Cortex of kidney (tissue), 1 donor: ENCODE measurements at places on chromosomes 7 and 10.

GRCh38 chr7:6158424-6159096, 113.9 kb downstream of the CYTH3 start:
- DNase-seq, result no peak

DNA sequence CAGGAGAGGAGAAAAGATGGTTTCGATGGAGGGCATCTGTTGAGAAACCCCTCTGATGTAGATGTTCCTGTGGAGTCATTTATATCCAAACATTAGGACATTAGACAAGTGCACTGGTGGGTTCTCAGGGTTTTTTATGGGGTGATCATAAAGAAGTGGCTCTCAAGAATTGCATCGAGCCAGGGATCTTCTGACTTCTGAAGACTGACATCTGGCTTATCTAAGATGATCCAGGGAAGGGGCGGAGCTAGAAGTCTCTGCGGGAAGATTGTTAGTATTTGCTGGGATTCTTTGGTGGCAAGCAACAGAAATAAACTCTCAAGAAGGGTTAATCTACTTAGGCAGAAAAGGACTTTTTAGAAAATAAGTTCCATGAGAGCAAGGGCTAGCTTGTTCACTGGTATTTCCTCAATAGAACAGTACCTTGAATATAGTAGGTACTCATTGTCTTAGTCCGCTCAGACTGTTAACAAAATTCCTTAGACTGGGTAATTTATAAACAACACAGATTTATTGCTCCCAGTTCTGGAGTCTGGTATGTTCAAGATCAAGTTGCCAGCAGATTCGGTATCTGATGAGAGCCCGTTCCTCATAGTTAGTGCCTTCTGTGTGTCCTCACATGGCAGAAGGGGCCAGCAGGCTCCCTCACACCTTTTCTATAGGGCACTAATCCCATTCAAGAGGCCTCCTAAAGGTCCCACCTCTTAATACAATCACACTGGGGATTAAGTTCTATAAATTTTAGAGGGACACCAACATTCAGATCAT, 28.5 kb upstream of the SYPL1 start:
- DNase-seq, result no peak

GRCh38 chr7:126529833-126530232, 722.9 kb downstream of the GRM8 start:
- no peak for DNase-seq

DNA sequence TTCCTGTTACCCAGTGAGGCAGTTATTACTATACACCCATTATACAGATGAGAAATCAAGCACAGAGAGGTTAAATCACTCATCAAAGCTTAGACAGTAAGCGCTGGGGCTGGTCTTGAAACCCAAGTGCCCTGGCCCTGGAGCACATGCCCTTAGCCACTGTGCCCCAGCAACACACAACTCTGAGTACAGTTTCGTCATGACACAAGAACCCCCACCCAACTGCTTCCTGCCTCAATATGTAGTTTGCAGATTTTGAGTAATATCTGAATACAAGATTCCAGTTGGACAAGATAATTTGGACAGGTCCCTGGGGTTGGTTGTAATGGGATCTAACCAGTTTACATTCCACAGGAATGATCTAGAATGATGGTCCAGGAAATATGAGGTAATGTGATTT, 62.8 kb downstream of the SH3PXD2A start:
- DNase-seq, result no peak

DNA sequence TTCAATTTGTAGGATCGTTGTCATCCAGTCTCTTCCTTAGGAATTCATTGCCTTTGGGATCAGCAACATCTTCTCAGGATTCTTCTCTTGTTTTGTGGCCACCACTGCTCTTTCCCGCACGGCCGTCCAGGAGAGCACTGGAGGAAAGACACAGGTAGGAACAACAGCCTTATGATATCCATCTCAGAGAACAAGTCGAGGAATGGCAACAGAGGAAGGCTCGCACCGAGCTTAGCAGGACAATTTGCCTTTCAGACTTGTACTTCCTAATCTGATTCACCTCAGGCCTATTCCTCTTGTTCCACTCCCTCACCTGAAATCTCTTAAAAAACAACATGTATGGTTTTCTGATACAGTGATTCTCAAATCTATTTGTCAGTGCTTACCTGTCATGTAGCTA, 29.5 kb downstream of the SLC26A4 start:
- no peak for DNase-seq

DNA sequence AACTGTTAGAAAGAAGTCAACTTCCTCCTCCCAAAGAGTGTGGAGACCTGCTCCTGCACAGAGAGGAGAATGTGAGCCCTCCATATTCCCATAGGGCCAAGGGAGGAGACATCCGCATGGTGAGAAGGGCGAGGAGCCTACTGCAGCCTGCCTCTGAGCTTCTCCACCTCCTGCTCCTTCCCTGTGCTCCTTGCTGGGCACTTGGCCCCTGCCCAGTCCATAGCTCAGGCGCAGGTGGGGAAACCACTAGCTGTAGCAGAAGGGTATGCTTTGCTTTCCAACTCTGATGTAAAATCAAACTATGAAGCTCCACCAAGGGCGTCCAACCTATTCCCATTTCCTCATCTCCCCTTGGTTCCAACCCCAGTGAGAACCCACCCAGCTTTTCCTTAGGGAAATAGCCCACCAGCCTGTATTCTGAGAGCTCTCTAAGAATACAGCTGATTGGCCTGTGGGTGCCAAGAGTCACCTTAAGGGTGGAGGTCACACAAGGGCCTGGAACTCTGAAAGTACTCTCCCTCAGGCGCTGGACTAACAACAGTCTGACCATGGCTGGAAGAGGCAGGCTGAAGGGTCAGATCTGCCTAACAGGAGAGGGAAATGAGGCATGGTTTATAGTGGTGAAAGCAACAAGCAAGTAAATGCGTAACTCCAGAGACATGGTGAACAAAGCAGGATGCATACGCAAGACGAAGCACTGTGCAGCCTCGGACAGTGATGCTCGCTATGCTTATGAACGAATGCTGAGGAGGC, 13.9 kb downstream of the ZNF488 start:
- DNase-seq, result no peak

DNA sequence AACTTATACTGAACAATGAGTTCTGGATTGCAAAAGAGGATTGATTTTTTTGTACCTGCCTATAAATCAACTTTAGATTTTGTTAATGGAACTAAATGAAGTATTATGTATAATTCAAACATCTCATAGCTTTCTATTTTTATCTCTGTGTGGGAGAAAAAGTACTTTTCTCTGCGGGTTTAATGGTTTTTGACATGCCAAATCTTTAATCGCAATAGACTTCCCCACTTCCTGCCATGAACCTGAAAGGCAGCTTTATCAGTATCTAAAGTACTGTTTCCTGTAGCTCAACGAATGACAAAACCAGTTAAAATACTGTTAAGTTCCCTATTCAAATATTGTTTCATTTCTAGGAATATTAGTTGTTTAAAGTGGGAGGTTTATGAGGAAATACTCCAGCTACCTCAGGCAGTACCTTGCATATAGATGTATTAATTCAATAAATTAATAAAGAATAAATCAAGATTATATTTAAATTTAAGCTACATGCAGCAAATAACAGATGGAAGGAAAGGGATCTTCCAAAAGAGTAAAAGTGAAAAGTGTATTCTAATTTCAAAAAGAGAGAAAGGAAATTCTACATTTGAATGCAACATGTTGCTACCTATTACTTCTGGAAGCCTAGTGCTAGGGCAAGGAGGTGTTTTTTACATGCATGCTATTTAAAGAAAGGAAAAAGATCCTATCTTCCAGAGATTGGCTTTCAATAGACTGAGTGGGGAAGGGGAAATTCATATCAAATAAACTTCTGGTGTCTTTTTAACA, 75.9 kb downstream of the SVOPL start:
- DNase-seq, result no peak

- no peak for DNase-seq
These were observed 205.9 kb upstream of the SEMA3D start for GRCh38 chr7:85392789-85393188.
